Activated naive CD8-positive, alpha-beta T cell treated with anti-CD3 and anti-CD28 coated beads, Interleukin-2, amount 50 U/mL, for 16 hours (primary cell): ENCODE measurements at places on chromosomes 2 and 18.

- DNase-seq: no peak
Measured at GRCh38 chr18:28359176-28359575, 182.2 kb upstream of the CDH2 start.

GRCh38 chr2:241545106-241545505 lies 13.4 kb upstream of the BOK start:
- no peak for DNase-seq

DNA sequence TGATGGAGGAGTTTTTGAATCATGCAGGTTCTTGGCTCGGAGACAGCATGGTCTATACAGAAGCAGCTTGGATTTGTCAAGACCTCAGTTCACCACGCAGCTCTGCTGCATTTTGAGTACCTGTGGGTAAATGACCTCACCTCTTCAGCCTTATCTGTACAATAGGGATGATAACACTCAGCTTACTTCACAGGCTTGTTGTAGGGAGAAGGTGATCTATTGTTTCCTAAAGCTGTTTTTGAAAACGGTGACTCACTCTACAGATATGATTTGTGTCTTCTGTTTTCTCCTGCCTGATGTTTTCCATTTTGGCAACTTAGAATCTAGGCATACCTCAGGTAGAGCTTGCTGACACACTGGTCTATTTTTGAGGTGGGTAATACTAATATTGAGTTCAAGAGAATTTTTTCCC lies 80.3 kb downstream of the FMNL2 start:
- DNase-seq: no peak

DNA sequence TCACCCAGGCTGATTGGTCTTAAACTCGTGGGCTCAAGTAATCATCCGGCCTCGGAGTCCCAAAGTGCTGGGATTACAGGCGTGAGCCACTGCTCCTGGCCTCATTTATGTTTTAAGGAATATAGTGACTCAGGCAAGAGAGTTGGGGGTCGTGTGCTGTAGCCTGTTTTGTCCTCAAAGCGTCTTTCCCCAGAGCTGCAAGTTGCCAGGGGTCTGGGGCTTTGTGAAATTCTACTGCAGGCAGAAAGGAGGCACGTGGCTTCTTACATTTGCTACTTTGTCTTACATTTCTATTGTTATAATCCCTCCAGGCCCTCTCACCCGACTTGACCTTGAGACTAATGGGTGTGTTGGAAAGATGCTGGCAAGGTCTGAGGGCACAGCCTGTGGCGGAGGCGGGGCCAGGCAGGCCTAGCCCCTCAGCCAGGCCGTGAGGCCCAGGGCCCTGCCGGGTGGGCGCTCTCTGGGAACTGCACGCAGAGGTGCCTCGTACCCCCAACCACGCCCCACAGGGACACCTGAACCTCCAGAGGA lies 85.8 kb upstream of the NDUFV2 start:
- no peak for DNase-seq

GRCh38 chr18:32974421-32975162 lies 201.8 kb upstream of the KLHL14 start:
- no peak for DNase-seq

- DNase-seq: no peak
Measured at GRCh38 chr2:240212425-240213225, 72.2 kb upstream of the OTOS start.

GRCh38 chr2:71685073-71685848 lies 231.9 kb downstream of the DYSF start:
- DNase-seq: no peak

DNA sequence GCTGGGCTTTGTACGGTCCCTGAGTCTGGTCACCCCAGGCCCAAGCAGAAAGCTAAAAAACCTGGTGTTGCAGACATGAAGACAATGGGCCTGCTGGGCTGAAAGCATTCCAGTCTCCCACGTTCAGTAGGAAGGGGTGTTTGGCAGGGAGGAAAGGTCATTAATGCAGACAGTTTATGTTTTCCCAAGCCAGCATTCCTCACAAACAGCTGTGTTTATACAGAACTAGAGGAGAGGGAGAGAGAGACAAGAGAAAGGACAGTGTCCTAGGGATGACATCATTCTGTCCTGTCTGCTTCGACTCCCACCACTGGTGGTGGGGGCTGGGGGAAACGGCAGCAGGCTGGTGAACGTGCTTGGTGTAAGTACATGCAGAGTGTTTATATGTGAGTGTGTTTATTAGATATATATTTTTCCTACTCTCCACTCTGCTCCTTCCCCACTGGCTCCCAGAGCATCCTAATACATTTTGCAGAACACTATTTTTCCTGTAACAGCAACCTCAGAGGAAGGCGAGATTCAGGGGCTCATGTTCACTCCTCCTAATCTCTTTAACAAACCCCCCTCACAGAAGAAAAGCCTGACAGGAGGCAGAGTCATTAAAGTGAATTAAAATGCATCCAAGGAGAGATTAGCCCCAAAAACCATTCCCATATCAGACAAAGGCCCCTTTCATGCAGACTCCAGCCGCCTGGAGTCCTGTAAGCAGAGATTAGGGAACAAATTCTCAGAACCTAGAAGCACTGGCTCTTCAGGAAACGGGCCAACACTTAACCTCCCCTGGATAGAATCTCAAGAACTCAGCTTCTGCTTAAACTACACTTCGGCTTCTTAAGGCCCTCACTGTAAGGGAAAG lies 380.4 kb downstream of the TNS1 start:
- DNase-seq: no peak

DNA sequence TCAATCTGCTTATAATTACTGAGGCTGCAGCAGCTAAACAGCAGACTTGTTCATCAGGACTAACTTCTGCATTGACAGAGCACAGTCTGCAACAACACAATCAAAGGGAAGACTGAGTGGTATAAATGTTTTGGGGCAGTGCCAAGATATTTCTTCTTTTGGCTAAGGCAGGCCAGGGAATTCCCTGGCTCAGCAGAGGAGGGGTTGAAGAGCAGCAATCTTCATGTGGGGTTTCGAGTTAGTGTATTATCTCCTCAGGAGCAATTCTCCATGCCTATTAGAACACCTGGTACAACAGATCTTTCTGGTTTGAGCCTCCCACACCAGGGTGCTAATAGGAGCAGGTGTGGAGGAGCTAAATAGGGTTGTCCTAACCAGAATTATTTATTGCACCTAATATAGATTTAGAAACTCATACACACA lies 103.0 kb upstream of the STK17B start:
- DNase-seq: no peak
